ENCODE measurements at places on chromosomes 7 and 10.

- DNase-seq, result no peak
Observed at GRCh38 chr7:70242826-70243225, 644.6 kb downstream of the AUTS2 start.

GRCh38 chr7:138564365-138564764, 104.3 kb downstream of the TRIM24 start:
- DNase-seq, result no peak

DNA sequence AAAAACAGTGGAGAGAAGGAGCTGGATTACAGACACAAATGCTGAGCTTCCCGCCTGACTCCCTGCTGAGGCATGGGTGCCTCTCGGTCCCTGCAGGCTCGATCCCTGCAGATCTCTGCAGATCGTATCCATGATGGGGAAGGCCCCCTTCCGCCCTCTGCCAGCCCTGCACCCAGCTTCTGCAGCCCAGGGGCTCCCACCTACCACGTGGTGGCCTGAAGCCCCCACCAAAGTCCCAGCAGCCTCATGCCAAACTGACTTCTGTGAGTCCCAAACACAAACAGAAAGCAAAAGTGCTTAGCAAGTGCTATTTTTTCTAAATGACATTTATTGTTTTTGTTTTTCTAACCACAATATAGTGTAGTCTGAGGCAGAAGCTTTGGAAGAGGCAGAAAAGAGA, 127.1 kb upstream of the CHST15 start:
- no peak for DNase-seq

DNA sequence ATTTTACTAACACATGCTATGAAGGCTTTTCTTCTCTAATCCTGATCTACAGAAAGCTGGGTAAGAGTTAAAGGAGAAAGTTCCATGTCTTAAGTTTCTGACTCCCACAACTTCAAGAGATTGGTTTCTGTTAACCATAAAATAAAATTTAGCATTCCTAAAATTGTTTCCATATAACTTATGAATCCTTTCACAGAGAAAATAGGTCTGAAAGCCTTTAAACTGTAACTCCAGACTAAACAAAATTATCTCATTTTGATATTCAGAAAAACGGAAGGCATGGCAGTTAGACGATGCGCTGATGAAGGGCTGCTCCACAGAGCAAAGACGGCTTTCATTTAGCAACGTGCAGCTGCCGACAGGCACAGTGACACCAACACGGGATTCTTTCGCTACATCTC, 133.3 kb downstream of the SLC25A13 start:
- DNase-seq, result no peak

GRCh38 chr10:128527711-128528110, 401.5 kb upstream of the MKI67 start:
- no peak for DNase-seq

GRCh38 chr7:46784732-46785131, 797.2 kb downstream of the TNS3 start:
- DNase-seq, result no peak

- DNase-seq, result no peak
Observed at GRCh38 chr7:155162422-155162821, 92.3 kb downstream of the HTR5A start.

DNA sequence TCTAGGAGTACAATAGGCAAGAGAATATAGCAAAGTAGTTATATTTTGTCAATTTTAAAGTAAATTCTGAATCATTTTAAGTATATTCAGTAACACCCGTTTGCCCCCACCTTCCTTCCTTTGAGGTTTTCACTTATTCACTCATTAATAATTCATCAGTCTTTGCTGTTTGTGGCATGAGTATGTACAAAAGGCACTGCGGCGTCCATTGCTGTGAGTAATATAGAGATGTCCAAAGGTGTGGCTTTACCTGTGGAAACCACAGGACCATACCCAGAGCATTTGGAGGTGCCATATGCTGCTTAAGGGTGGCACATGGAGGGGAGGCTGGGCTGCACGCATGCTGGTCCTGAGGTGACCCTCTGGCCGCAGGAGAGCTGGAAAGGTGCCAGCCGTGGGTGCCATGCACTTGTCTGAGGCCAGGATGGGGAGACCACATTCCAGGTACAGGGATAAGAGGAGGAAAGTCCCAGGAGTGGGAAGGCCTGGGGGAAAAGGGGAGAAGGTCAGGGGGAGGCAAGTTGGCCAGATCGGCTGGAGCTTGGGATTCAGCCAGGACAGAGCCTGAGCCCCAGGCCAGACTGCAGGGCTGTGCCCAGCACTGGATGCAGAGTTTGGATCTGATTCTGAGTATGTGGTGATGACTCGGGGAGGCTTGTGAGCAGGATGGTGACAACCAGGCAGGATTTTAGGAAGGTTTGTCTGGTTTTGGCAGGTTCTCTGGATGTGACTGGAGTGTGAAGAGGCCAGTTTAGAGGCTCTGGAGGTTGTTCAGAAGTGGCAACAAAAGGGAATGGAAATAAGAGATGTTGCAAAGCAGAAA, 223.4 kb downstream of the MGMT start:
- DNase-seq, result no peak

GRCh38 chr10:58718596-58718995, 205.9 kb downstream of the BICC1 start:
- DNase-seq, result no peak

- DNase-seq, result no peak
Observed at GRCh38 chr10:75446508-75446907, 15.1 kb downstream of the LRMDA start.

DNA sequence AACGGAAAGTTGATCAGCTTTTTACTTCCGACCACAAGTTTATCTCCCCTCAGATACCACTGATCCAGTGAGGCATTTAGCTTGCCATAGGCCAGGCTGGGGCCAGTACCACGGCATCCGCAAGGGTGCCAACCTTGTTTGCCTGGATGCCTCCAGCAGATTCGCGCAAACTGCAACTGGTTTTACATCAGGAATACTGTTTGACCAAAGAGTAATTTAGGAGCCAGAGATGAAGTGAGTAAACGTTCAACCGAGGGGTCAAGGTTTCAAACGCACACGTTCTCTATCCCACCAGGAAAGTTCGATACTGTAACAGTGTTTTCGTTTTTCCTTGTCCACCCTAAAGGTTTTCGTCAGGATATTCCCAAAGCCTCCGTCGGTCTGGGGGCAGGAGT, 266 bp upstream of the MDFIC start:
- DNase-seq, result no peak

DNA sequence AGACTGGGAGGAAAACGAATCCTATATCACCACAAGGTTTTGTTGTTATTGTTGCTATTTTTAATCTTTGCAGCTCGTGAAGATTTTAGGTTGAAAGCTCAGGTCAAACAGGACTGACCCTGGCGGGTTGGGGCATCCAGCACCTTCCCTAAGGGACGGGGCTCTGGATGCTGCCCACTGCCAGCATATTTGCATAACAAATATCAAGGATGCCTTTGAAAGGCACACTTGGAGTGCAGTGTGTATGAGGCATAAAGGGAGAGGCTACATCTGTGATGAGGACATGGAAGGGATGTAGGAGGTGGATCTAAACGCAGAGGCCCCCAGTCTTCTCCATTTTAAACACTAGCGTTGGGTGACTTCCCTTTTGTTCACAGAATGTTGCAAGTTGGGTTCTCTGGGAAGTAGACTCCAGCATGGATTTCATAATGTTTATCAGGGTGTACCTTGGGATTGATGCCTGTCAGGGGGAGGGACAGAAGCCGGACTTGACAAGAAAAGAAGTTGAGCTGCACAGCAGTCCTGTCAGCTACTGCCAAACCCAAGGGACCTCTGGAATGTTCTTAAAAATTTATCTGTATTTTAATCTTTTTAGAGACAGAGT, 181.1 kb upstream of the IMMP2L start:
- DNase-seq, result no peak

- DNase-seq, result no peak
Observed at GRCh38 chr10:100883312-100883821, 29.4 kb upstream of the SLF2 start.

DNA sequence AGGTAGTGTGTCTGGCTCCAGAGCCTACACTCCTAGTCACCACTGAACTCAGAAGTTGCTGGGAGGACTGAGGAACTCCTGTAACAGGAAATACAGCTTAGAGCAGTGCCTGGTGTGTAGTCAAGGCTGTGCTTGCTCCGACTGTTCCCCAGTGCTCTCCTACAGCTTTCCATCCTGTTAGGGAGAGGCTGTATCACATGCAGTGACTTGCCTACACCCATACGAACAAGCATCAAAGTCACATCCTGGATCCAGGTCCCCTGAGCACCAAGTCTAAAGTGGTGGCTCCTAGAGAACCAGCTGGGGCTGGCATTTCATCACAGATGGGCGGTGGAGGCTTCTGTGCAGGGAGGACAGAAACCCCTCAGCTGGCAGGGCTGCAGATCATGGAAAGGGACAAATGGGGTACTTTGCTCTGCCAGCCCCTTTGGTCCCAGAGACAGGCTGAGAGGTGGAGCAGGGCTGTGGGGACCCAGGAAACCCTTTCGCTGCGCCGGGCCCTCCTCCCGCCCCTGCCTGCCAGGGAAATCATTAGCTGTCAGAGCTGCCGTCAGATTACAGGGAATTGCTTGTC, 7.7 kb downstream of the ASB10 start:
- DNase-seq, result peak; percentile 38

GRCh38 chr10:10078446-10078845, 939.2 kb upstream of the CELF2 start:
- DNase-seq, result no peak

GRCh38 chr10:6328699-6329423, 126.1 kb downstream of the PFKFB3 start:
- DNase-seq, result peak; percentile 42

DNA sequence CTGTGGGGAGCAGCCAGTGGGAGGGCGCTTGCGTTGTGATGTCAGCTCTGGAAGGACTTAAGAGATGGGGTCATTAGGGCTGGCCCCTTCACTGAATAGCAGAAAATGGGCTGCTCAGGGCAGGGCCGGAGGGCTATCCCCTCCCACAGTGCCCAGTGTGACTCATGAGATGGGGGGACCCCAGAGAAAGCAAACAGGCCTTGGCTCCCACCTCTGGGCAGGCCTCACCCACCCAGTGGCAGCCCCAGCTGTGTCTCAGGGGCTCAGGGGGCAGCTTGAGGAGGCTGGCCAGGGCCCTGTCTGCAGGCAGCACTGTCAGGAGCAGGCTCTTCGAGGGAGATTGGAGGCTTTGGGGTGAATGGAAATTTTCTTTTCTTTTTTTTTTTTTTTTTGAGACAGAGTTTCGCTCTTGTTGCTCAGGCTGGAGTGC, 168.3 kb downstream of the SLIT1 start:
- DNase-seq, result no peak

DNA sequence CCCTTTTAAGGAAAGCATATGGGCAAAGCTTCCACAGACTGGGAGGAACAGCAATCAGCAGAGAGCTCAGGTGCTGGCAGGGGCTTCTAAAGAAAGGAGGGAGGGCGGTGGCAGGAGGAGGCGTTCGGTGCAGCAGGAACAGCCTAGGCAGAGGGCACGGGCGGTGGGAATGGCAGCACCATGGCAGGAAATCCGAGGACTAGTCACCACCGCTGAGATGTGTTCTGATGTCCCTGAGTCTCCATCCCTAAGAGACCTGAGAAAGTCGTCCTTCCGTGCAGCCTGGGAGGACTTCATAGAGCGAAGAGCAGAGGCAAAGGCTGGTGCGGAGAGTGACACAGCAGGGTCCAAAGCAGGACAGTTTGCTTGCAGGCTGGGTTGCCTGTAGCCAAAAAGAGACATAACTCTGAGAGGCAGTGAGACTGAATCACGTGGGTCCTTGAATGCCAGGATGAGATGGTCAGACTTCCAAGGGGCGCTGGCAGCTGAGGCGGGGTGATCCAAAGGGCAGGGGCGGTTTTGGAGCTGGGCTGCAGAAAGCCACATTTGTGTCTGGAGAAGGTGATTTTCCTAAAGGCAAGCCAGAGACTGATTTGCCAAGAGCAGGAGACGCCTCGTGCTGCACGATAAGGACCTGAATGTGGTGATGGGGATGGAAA, 35.8 kb upstream of the GRID1 start:
- peak; percentile 69 for DNase-seq

DNA sequence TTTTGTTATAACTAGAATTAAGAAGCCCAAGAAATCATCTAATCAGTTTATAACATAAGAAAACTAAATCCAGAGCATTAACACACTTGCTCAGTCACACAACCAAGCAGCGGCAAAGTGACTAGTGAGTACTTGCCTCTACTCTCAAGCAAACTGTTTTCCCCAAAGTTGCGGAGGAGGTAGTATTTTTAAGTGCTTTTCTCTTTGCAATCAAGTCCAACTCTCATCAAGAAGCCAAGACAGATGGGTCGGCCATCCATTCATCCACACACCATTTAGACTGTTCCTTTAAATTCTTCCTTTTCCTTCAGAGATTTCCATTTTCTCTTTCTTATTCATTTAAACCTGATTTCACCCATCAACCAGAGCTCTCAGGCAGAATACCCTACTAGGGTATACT, 25.4 kb downstream of the ARHGAP21 start:
- no peak for DNase-seq

- DNase-seq, result no peak
Observed at GRCh38 chr7:155594961-155595366, 48.6 kb upstream of the CNPY1 start.

GRCh38 chr10:28619455-28619854, 57.9 kb upstream of the BAMBI start:
- DNase-seq, result no peak

GRCh38 chr7:106793015-106793975, 71.8 kb upstream of the PIK3CG start:
- DNase-seq, result no peak

GRCh38 chr10:74684462-74684861, 141.9 kb upstream of the KAT6B start:
- DNase-seq, result no peak

- DNase-seq, result no peak
Observed at GRCh38 chr7:112381311-112382091, 68.8 kb upstream of the IFRD1 start.

- DNase-seq, result no peak
Observed at GRCh38 chr10:1698185-1698584, 39.1 kb downstream of the ADARB2 start.

- no peak for DNase-seq
Observed at GRCh38 chr7:117873310-117874190, at the start of gene CTTNBP2. Gene CTTNBP2 (minus strand): TSS chr7:117873441. CDS start chr7:117873415, 26 bp downstream.

DNA sequence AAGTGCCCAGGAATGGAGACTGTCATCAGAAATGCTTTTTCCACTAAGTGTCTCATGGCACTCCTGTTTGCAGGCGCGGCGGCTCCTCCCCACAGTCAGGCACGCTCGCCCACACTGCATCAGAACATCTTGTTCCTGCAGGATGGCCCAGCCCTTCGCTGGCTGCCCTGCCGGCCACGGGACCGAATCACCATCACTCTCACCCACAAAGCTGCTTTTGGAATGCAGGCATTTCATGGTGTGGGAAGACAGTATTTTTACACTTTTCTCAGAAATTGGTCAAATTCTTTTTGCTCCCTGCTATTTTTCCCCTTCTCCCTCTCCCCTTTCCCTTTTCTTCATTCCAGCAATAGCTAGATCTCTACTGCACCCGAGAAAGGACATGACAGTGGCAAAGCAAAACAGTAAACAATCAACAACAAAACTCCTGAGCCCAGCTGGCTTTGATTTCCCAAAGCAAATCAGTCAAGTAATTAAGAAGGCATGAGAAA, 176.1 kb upstream of the TNS3 start:
- peak; percentile 93 for DNase-seq

All from ascending aorta (tissue), 2 donors.